Hepatocyte (in vitro differentiated cells): ENCODE measurements at places on chromosomes 6 and 20. TPM values are rescaled to one million over a fixed set of nuclear protein-coding genes. Genes with fewer than 3 reads are reported as not detected.

DNA sequence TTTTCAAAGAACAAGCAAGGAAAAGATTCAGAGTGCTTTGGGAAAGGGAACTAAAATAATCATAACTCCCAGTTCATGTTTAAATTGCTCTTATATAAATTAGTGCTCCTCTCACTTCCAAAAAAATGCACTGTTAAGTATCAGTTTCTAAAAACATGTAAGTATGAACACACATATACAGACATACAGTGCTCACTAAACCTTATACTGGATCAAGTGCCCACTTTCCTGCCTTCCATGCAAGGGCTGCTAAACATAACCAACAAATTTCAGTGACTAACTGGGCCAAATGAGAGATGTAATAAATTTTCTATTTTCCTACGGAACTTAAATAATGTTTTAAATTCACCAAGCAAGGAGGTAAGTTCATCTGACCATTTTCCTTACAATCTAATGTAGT lies 6.4 kb downstream of the TFAP2A start:
- H3K4me1 ChIP-seq: peaks cover 9% of the 10 kb centered on the region
- H3K36me3 ChIP-seq: no peaks in the 10 kb centered on the region
- H3K27me3 ChIP-seq: peaks cover 80% of the 10 kb centered on the region
- no peak for DNase-seq

DNA sequence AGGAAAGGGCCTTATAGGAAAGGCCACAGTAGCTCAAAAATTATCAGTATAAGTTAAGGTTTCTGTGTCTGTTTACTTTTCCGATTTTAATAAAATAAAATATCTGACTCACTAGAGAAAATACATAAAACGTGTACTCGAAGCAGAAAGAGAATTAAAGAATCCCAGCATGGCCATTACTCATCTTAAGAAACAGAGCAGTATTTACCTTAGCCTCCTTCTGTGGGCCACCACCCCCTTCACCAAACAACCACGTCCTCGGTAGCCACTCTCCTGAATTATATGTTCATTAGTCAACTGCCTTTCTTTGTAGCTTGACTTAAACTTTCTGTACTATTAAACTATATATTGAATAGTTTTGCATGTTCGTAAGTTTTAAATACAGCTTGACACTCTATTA lies 72.2 kb upstream of the SPTLC3 start:
- DNase-seq: no peak
- H3K27ac ChIP-seq: no peak overlapping the region
- no peak overlapping the region for H3K4me3 ChIP-seq
- H3K36me3 ChIP-seq: no peaks in the 10 kb centered on the region
- H3K4me1 ChIP-seq: no peaks in the 10 kb centered on the region

DNA sequence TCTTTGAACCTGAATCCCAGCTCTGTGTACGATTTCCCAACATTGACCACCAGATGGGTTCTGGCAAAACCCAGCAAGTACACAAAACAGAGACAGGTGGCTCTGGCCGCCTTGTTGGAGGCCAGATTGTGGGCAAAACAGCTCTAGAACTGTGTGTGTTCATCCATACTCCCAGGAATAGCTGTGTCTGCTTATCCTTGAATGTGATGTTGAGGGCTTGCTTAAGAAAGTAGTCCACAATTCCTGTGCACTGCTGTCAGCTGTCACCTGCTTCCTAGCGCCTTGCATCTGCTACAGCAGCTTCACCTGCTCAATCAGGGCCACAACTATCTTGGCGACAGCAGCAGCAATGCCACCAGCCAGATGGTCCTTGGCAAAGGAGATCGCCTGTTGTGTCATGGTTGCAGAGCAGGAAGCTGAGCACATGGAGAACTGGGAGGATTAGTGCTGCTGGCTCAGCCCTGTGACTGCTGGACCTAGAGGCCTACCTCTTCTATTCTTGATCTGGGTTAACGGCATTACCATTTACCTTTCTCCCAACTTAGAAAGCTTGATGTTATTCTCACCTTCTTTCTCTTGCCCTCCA lies 3.7 kb upstream of the SMAP1 start:
- H3K4me1 ChIP-seq: peaks cover 6% of the 10 kb centered on the region
- DNase-seq: no peak
- H3K27me3 ChIP-seq: no peaks in the 10 kb centered on the region
- H3K27ac ChIP-seq: no peak overlapping the region
- no peak overlapping the region for H3K4me3 ChIP-seq

GRCh38 chr6:55895972-55896730 lies 20.8 kb upstream of the BMP5 start:
- no peak overlapping the region for H3K27ac ChIP-seq
- H3K4me1 ChIP-seq: no peaks in the 10 kb centered on the region
- no peak for DNase-seq
- no peaks in the 10 kb centered on the region for H3K36me3 ChIP-seq

GRCh38 chr6:47428746-47429664 lies 48.6 kb upstream of the CD2AP start:
- no peaks in the 10 kb centered on the region for H3K4me1 ChIP-seq
- H3K4me3 ChIP-seq: no peak overlapping the region
- no peaks in the 10 kb centered on the region for H3K36me3 ChIP-seq

DNA sequence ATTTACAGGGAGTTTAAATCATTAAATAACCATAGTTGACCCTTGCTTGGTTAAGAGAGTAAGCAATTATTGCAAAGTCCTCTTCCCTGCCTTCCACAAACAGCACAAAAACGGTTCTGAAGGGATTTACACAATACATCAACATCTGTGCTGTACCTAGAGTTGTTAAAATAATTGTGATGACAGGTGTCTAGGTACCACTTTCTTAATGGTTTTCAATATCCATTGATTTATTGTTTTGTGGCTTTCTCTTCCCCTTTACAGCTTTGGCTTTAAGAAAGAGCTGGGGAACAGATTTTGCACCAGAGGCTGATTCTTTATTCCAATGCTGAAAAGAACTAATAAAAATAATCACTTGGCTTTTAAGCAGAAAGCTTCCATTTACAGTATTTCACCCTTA lies 598 bp upstream of the SOX4 start:
- no peaks in the 10 kb centered on the region for H3K36me3 ChIP-seq
- H3K4me1 ChIP-seq: peaks cover 4% of the 10 kb centered on the region
- H3K27ac ChIP-seq: peak overlapping the region; percentile 14
- no peaks in the 10 kb centered on the region for H3K27me3 ChIP-seq
- peak overlapping the region; percentile 18 for H3K4me3 ChIP-seq
- no peak for DNase-seq

HMGCLL1 gene
- total RNA-seq: 4.0 and 4.8 TPM in 2 replicates

COL21A1 gene
- total RNA-seq: 44.7 and 59.2 TPM in 2 replicates

GRCh38 chr6:56595490-56596122 lies 47.1 kb downstream of the DST start:
- DNase-seq: peak; percentile 58
- no peak overlapping the region for H3K27ac ChIP-seq
- H3K4me3 ChIP-seq: no peak overlapping the region
- no peaks in the 10 kb centered on the region for H3K4me1 ChIP-seq

DNA sequence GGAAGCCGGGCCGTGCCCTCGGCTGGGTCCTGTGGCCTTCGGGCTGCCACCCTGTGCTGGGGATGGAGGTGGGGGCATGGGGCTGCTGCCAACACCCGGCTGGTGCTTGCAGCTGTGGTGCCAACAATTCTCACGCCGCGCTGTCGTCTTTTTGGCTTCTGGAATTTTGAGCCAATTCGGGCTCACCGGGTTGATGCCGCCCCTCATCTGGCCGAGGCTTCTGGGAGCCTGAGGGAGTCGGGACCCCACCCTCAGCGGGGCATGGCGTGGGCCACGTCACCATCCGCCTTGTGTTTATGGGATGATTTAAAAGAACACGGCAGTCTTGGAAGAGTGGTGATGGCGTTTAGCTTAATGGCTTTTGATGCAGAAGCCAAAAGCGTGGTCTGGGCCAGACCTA lies 8.7 kb upstream of the NPBWR2 start:
- H3K27me3 ChIP-seq: no peaks in the 10 kb centered on the region
- no peak overlapping the region for H3K27ac ChIP-seq
- no peak for DNase-seq
- H3K4me1 ChIP-seq: peaks cover 4% of the 10 kb centered on the region
- H3K36me3 ChIP-seq: no peaks in the 10 kb centered on the region

IMPG1 gene
- total RNA-seq: 0.44 TPM in 1 of 2 replicates, not detected in the other

DNA sequence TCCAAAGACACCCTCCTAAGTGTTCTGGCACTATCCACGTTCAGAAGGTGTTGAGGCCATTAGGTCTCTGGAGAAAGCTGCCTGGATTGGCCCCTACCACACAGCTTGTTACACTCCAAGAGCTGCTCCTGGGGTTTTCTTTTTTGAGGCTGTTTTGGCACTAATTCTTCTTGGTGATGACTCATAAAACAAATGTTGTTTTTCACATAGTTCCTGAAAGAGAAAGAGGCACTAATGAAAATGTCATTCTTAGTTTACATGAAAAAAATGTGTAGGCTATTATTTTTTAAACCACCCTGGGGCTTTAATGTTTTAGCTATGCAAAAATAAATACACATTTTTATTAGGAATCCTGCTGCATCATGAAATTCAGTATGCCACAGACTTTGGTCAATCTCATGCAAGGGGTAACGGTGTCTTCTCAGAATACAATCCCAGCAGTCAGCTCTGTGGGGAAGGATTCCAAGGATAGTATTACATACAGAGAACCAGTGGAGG lies 38.1 kb downstream of the TBPL1 start:
- H3K36me3 ChIP-seq: no peaks in the 10 kb centered on the region
- no peak overlapping the region for H3K27ac ChIP-seq
- DNase-seq: no peak
- H3K4me3 ChIP-seq: no peak overlapping the region
- H3K4me1 ChIP-seq: peaks cover 16% of the 10 kb centered on the region
- H3K27me3 ChIP-seq: no peaks in the 10 kb centered on the region

- H3K27me3 ChIP-seq: peaks cover 52% of the 10 kb centered on the region
- no peaks in the 10 kb centered on the region for H3K36me3 ChIP-seq
- H3K4me1 ChIP-seq: peaks cover 27% of the 10 kb centered on the region
- no peak overlapping the region for H3K27ac ChIP-seq
- DNase-seq: peak; percentile 66
Observed at GRCh38 chr6:170286246-170286933, 4.5 kb downstream of the DLL1 start.

DNA sequence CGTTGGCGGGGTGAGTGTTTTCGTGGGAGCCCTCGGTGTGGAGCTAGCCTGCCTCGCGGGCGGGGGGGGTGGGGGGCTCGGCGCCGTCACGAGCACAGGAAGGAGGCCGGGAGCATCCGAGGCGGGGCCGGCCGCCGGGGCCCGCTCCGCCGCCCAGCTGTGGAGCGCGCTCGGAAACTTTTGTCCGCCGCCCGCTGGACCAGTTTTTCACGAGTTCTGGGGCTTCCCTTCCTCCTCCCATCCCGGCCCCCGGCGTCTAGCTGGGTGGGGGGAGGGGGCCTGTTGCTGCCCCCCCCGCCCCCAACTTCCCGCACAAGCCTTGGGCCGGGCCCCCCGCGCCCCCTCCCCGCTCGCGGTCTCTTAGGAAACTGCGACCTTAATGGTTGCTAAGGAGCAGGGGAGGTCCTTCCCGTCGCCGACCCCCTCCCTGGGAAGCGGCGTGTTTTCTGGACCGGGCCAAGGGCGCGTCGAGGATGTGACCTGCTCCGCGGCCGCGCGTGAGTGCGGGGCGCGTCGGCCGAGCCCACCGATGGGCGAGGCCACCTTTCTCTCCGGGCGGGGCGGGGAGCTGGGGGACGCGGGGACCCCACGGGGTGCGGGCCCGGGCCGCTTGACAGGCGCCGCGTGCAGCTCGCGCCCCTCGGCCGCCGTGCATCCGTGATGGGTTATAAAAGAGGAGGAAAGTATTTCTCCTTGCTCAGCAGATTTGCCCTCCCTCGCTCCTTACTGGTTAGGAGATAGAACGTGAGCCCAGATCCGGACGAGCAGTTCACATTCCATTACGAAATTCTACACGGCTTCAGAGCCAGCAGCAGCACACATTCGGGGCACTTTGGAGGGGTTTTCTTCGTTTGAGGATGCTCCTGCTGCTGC lies 1.4 kb downstream of the RREB1 start:
- no peaks in the 10 kb centered on the region for H3K36me3 ChIP-seq
- H3K27me3 ChIP-seq: no peaks in the 10 kb centered on the region
- H3K27ac ChIP-seq: peak overlapping the region; percentile 98
- H3K4me3 ChIP-seq: peak overlapping the region; percentile 92

CALHM5 gene
- 1.2 and 1.7 TPM in 2 replicates for total RNA-seq

HUS1B gene
- total RNA-seq: 0.33 and 1.2 TPM in 2 replicates

SEL1L2 gene
- total RNA-seq: not detected in 2 replicates

GRM1 gene
- 0.08 and 0.17 TPM in 2 replicates for total RNA-seq

KHDC1L gene
- total RNA-seq: not detected in 2 replicates

- no peak overlapping the region for H3K4me3 ChIP-seq
- H3K27me3 ChIP-seq: no peaks in the 10 kb centered on the region
- no peak overlapping the region for H3K27ac ChIP-seq
- no peaks in the 10 kb centered on the region for H3K4me1 ChIP-seq
Observed at GRCh38 chr20:9032758-9033157, 36.1 kb upstream of the PLCB4 start.

GRCh38 chr20:20663841-20664240 lies 48.6 kb downstream of the RALGAPA2 start:
- H3K27me3 ChIP-seq: no peaks in the 10 kb centered on the region
- no peaks in the 10 kb centered on the region for H3K36me3 ChIP-seq
- no peaks in the 10 kb centered on the region for H3K4me1 ChIP-seq
